ENCODE measurements at places on chromosomes 16 and 17.

- DNase-seq, result no peak
Measured at GRCh38 chr17:2952174-2952845, 111.1 kb downstream of the OR1D5 start.

- no peak for DNase-seq
Measured at GRCh38 chr17:34406226-34406625, 43.2 kb upstream of the CCL1 start.

GRCh38 chr16:47311738-47312505 lies 148.9 kb downstream of the ITFG1 start:
- no peak for DNase-seq

GRCh38 chr17:70091696-70092095 lies 16.7 kb downstream of the KCNJ16 start:
- DNase-seq, result no peak

DNA sequence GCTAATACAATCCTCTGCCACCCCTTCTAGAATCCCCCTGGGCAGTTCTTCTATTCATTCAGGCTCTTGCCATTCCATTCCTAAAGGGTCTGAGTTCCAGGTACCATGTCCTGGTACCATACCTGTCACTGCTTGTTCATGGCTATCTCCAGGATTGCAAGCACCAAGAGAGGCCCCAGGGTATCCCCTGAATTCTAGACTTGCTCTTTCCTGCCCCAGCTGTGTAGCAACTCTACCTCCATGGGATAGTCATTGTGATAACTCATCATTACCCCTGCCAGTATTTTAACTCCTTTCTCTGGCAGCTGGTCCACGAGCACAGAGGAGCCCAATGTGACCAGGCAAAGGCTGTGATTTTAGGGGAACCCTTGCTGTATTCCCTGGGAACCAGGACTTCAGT lies 143.7 kb upstream of the CDH5 start:
- DNase-seq, result no peak

DNA sequence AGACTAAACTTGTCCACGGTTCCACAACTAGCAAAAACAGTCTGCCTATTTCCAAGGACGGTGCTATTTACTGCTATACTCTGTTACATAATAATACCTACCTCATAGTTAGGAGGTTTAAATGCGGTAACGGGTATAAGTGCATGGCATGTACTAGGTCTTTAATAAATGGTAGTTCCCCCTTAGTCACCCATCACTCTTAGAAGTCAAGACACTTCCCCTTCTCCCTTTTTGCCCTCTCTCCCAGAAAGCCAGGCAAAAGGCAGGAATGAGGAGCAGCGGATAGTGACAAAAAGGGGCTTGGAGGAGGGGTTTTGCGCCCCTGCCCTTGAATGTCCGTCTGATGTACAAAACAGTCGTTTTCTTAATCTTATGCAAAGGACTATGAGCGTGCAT lies 1.1 kb upstream of the LSM12 start:
- DNase-seq, result no peak

DNA sequence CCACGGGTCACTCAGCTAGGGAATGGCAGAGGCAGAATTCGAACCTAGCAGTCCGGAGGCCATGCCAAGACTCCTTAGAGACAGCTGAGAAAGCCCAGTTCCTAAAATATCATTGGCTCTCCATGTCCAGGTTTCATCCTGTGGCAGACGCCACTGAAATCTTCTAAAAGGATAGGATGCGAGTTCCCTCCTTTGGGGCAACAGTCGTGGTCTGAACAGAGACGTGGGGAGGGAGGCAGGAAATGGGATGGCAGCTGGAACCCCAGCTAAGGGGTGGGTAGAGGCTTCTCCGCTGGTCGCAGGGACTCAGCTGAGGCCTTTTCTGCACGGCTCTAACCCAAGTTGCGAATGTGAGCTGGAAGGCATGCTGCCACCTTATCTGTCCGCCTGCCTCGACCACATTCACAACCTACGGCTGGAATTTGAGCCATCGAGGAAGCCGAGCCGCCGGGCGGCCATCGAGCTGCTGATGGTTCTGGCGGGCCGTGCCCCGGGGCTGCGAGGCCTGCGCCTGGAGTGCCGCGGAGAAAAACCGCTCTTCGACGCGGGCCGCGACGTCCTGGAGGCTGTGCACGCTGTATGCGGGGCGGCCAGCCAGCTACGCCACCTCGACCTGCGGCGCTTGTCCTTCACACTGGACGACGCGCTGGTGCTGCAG lies 1.9 kb upstream of the HSF4 start:
- DNase-seq, result no peak

DNA sequence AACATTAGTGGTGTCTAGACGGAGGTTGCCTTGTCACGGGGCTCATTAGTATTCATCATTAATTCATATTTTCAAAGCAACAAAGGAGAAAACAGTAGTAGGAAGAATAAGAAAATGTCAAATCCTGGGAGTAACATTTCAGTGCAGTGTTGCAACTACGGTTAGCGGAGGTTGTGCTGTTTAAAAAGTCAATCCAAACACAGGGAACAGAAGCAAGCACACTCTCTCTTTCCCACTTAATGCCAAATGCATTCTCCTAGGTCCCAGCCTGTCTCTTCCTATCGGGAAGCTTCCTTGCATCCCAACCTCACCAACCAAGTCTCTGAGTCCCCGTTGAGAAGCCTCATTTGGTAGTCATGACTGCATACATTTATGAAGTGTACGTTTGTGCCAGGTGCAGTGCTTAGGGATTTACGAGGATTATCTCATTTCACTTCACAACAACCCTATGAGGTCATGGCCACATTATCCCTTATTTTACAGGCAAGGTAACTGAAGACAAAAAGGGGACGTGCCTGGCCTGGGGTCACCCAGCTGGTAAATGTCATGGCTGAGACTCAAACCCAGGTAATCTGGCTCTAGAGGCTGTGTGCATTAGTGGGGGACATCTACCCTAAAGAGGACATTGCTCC lies 283.6 kb upstream of the SALL1 start:
- DNase-seq, result no peak

DNA sequence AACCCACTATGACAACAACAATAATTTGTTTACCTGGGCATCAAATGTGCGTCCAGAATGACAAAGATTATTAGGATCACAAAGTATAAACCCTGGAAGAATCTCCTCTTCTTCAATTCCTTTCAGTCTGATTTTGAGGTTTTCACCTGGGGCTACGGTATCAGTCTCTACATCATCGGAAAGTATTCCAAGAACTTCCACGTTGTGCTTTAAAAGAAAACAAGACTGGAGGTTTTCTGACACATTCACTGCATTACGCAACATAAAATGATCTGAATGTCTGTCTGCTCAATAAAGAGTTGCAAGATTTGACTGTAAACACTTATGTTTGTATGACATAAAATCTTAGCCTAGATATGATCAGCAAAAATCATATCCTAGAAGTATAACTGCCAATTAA lies 26.0 kb upstream of the RSL1D1 start:
- no peak for DNase-seq

DNA sequence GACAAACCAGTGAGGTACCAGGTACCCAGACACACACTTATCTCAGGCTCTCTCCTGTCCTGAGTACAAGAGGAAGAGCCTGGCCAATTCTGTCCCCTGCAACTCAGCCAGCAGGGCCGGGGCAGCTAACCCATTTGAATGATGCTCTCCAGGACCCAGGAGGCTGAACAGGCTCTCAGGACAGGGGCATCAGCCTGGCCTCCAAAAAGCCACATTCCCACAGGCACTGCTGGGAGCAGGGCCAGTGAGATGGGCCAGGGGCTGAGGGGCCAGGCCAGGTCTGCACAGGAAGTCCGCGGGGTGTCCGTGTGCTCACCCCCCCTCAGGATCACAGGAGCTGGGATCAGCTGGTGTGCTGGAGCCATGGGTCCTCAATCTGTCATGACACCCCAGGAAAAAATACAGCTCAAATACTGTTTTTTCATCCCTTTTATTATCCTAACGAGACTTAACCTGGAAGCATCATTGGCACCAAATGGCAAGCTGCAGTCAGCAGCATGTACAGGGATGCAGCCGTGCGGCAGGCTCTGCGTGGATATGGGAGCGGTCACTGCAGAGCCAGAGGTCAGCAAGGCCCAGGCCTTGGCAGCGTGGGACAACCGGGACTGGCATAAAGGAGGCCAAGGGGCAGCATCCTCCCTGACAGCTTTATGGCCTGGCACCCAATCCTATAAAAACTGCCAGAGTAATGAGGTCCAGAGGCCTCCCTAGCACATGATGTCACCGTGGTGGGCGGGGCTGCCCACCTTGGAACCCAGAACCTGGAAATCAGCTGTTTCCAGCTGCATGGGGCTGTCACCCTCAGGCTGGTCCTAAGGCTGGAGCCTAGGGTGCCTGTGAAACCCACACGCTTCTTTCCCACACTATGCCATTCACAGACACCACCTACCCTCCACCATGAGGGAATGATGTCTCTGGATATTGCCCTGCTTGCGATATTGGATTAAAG lies 276.7 kb downstream of the C16orf95 start:
- no peak for DNase-seq

DNA sequence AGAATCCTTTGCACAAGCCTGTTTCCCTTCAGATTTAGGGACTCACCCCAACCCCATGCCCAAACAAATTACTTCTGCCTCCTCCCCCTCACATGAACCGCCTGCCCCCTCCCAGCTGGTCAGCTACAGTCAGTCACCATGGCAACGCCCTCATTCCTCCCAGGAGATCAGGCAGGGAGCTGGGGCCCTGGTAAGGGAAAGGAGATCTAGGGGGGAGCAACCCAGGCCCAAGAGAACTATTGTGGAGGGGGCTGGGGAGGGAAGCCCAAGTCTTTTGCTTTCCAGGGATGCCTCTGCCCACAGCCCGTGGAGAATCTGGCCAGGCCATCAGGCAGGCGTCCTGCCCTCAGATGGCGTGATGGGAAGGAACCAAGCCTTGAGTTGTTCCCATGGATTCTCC lies 2.8 kb downstream of the FAM171A2 start:
- DNase-seq, result no peak

GRCh38 chr17:65901394-65901793 lies 290.5 kb downstream of the CEP112 start:
- no peak for DNase-seq

DNA sequence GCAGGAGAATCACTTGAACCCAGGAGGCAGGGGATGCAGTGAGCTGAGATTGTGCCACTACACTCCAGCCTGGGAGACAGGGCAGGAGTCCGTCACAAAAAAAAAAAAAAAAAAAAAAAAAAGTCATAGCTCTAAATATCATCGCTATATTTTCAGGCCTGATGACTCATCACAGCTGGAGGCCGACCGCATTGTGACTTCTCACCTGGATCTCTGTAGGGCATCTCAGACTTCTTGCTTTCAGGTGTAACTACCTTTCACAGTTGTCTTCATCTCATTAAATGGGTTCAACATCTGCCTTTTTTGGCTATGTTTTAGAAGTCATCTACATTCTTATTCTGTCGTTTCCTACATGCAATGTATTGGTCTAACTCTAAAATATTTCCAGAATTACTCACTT lies 353.1 kb upstream of the MON1B start:
- no peak for DNase-seq

- no peak for DNase-seq
Measured at GRCh38 chr17:77308861-77309726, 168.3 kb downstream of the SEC14L1 start.
